ENCODE measurements at places on chromosomes 1 and 21.

- no peak for DNase-seq
Measured at GRCh38 chr1:90753556-90753955, 36.5 kb upstream of the BARHL2 start.

DNA sequence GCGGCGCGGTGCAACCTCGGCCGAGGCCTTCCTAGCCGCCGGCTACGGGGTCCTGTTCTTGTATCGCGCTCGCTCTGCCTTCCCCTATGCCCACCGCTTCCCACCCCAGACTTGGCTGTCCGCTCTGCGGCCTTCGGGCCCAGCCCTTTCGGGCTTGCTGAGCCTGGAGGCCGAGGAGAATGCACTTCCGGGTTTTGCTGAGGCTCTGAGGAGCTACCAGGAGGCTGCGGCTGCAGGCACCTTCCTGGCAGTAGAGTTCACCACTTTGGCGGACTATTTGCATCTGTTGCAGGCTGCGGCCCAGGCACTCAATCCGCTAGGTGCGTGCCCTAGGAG is 379 bp downstream of the PPCS start:
- DNase-seq, result peak; percentile 67

- peak; percentile 80 for DNase-seq
Measured at GRCh38 chr1:16921391-16922185, at the start of gene CROCC. TSS of gene CROCC (plus strand) at chr1:16921931. CDS start at chr1:16922019, 88 bp downstream.

GRCh38 chr1:163056831-163057230 is 12.3 kb upstream of the RGS4 start:
- DNase-seq, result no peak

GRCh38 chr1:204514828-204515227 is 1.4 kb upstream of the MDM4 start:
- DNase-seq, result peak; percentile 2

DNA sequence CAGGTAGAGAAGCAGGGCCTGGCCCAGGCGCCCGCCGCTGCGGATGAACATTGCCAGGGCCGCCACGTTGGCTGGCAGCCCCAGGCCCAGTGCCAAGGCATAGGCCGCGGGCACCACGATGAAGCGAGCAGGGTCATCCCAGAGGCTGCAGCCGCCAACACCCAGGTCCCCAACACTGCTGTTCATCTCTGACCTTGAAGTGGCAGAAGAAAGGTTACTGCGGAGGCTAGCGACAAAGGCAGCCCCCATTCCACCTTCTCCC is 8.0 kb downstream of the TMEM35B start:
- DNase-seq, result no peak

DNA sequence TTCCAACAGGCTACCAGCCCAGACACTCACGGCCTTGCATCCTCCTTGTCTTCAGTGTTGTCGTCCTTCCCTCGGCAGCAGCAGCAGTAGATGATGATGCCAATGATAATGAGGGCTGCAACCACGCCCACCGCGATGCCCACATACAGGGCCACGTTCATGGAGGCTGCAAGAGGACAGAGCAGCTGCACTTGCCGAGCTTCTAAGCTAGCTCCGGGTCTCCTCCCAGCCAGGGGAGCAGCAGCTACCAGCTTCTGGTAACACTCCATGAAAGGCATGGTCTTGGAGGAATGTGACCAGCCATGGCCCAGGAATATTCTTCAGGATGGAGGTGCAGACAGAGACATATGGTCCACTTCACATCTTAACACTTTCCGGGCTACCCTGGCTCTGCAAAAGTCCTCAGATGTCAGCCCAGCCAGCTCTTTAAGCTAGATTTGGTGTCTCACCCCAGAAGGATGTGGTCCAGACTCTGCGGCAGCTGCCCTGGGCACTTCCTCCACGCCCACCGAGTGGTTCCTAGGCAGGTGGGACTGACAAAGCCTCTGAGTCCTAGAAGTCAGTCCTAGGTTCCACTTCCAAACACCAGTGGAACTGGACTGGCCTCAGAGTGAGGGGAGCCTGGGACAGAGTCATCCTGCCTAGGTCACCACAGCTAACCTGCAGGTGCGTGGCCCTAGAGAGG is 35.1 kb downstream of the GPA33 start:
- no peak for DNase-seq

- DNase-seq, result no peak
Measured at GRCh38 chr1:181386951-181387350, 96.4 kb upstream of the CACNA1E start.

GRCh38 chr1:219387211-219387610 is 213.5 kb downstream of the LYPLAL1 start:
- DNase-seq, result no peak

- peak; percentile 60 for DNase-seq
Measured at GRCh38 chr1:10733474-10734366, 62.7 kb downstream of the CASZ1 start.

GRCh38 chr1:246110343-246111219 is 396.5 kb downstream of the SMYD3 start:
- DNase-seq, result no peak

GRCh38 chr1:55038974-55039341 is 390 bp upstream of the PCSK9 start:
- no peak for DNase-seq

DNA sequence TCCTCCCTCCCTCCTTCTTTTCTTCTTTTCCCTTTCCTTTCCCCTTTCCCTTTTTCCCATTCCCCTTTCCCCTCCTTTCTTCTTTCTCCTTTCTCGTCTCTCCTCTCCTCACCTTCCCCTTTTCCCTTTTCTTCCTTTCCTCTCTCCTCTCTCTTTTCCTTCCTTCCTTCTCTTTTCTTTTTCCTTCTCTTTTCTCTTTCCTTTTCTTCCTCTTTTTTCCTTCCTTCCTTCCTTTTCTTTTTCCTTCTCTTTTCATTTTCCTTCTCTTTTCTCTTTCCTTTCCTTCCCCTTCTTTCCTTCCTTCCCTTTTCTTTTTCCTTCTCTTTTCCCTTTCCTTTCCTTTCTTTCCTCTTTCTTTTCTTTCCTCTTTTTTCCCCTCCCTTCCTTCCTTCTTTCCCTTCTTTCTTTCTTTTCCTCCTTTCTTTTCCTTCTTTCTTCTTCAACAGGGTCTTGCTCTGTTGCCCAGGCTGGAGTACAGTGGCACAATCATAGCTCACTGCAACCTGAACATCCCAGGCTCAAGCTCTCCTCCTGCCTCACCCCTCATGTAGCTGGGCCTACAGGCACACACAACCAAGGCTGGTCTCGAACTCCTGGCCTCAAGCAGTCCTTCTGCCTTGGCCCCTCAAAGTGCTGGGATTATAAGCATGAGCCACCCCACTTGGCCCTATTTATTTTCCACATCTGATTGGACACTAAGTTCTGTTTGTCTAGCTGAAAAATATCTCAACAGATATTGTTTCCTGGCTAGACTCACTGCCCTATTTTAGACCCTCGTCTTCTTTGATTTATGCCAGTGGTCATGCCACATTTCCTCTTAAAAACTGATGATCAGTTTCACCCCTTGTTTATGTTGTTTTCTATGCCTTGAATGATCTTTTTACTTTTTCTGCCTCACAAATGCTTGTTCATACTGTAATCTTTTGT is 57.1 kb upstream of the MACF1 start:
- no peak for DNase-seq

- DNase-seq, result no peak
Measured at GRCh38 chr1:165527251-165528007, 16.4 kb upstream of the LRRC52 start.

DNA sequence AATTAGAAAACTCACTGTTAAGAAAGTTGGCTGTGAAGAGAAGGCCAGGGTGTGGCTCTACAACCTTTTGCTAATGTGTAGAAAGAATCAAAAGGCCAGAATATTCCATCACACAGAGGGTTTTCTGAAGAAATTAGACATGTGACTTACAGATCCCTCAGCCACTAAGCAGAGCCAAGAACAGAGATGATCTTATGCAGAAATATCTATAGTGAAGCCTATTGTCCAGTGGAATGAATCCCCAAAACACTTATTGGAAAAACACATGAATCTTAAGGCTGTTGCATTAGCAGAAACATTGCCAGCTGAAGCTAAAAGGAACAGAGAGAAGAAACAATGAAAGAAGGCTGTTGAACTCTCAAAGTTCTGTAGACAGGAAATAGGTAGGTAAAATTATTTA is 979.2 kb downstream of the MRPL39 start:
- DNase-seq, result no peak

DNA sequence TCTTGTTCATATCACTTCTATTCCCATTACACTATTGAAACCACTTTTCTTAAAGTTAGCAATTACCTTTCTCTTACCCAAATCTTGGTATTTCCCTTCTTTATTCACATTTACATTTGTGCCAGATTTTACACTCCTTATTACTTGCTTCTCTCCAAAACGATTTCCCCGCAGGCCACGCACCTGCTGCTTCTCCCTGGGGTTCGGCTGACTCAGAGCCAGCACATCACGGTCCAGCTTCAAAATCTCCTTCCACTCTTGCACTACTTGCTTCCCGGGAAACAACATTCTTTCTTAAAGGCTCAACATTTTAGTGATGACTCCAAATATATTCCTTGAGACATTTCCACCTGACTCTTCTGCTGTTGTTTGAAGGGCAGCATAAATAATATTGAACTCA is 20.7 kb downstream of the LHX9 start:
- no peak for DNase-seq

DNA sequence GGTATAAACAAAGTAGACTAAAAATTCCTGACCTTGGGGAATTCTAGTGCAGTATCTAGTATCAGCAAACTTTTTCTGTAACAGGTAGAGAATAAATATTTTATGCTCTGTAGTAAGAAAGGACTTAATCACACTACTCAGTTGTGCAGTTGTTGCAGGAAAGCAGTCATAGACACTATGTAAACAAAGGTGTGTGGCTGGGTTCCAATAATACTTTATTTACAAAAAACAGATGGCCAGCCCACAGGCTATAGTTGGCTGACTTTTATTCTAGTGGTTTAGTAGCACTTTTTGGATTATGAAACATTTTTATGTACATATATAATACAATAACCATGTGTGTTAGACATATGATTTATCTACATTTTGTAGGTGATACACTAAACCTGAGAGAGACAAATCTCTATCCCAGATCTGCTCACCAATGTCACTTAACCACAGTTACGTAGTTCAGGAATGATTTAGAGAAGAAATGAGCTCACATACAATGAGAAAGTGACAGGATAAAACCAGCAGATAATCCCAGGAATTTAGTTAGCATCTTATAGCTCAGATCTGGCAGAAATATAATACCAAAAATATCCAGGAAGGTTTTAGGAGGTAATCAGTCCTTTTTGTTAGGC is 56.1 kb downstream of the MIER1 start:
- no peak for DNase-seq

DNA sequence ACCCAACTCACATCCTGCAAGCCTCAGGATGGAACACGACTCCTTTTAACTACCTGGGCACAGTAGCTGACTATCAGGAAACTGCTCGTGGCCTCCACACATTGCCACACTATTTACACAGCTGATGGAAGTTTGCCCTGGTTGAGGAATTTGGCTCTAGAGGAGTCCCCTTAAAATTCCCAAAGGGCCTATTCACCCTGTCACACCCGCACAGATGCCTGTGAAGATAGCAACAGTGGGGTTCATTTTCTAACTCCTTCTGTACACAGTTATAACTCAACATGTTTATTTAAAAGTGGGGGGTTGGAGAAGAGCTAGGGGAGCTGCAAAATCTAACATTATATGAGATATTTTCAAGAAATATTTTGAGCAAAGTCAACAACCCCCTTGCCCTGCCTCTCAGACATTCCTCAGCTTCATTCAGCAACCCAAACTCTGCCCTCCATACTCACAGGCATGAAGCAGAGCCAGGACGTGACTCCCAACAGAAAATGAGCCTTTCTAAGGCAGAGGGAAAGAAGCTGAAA is 35.8 kb upstream of the CCN1 start:
- no peak for DNase-seq

DNA sequence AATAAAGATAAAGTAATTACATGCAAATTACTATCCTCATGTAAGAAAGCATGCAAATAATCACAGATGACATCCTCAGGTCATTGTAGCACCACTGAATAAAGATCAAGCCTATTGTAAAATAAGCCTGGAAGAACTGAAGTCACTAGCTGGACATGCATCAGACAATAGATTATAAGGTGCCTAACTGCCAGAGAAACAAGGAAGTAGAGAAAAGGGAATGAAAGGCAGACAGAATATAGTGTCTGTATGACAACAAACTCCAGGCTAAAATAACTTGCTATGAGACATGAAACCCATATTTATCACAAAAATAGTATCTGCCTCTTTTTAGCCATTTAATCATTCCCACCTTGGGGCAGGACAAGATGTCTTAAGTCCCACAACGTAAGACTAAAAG is 108.7 kb downstream of the ENAH start:
- DNase-seq, result no peak

DNA sequence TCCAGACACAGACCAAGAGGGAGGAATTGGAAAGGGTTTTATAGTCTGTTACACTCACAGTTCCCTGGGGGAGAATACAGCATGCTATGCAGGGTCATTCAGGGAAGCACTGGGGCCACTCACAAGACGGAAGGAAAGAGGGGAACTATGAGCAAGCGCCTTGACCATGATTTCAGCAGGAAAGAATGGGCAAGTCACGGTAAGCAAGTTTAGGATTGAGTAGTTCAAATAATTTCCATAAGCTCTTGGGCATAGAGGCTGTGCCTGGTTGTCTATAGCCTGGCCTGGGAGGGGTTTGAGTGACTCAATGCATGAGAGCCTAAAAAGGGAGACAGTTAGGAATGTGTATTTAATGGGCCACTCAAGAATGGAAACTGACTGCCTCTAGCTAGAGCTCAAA is 176.7 kb downstream of the TTLL7 start:
- no peak for DNase-seq

DNA sequence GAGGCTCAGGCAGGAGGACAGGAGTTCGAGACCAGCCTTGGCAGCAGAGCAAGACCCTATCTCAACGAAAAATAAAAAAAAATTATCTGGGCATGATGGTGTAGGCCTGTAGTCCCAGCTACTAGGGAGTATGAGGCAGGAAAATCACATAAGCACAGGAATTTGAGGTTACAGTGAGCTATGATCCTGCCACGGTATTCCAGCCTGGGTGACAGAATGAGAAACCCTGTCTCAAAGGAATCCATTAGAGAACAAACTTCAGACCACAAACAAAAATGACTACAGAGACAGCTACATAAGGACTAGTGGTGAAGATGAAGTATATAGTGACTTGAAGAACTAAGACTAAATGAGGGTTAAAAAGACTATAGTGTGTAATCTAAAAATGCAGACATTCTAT is 233.1 kb downstream of the RERE start:
- no peak for DNase-seq

DNA sequence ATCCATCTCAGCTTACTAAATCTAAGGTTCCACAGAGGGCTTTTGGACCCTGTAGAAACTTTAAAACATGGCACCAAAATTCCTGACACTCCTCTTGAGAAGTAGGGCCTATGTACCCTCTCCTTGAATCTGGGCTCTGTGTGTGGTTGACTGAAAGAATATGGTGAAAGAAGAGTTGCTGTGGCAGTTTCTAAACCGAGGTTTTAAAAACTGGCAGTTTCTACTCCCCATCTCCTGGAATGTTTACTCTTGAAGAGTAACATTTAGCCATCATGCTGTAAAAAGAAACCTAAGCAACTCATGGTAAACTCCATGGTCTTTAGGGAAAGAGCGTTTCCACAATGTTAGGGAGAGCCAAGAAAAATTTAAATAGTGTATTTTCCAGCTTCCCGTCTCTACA is 4.6 kb upstream of the CMPK1 start:
- DNase-seq, result no peak

Data from stimulated activated CD8-positive, alpha-beta memory T cell treated with anti-CD3 and anti-CD28 coated beads, Interleukin-4, amount 100 ng/mL, for 48 hours (primary cell).